ENCODE measurements at places on chromosomes 1 and 21. TPM values are rescaled to one million over a fixed set of nuclear protein-coding genes. Genes with fewer than 3 reads are reported as not detected.

Gene RSPH1
- total RNA-seq, result under 0.01 TPM

Gene MROH9
- total RNA-seq, result not detected

Gene RHBG
- not detected for total RNA-seq

Gene TRIM63
- total RNA-seq, result not detected

Gene LMX1A
- not detected for total RNA-seq

Gene KRTAP21-1
- total RNA-seq, result not detected
